ENCODE measurements at places on chromosomes 13 and 19. TPM values are rescaled to one million over a fixed set of nuclear protein-coding genes. Genes with fewer than 3 reads are reported as not detected.

- DNase-seq, result no peak
These were observed 17.0 kb upstream of the PIK3R2 start for GRCh38 chr19:18135712-18136584.

The FFAR3 gene
- not detected for total RNA-seq

The ZNF726 gene
- total RNA-seq, result not detected

GRCh38 chr13:59893266-59893665, 270.5 kb downstream of the DIAPH3 start:
- DNase-seq, result no peak

The CATSPERD gene
- not detected for total RNA-seq

The TTC9B gene
- 1.7 TPM for total RNA-seq

The ZNF418 gene
- total RNA-seq, result not detected

- DNase-seq, result no peak
These were observed 555.2 kb downstream of the SLITRK1 start for GRCh38 chr13:83327091-83327490.
